ENCODE measurements at places on chromosomes 2 and 18.

GRCh38 chr18:35953688-35954087 is 18.8 kb upstream of the RMP24 start:
- no peak for DNase-seq

DNA sequence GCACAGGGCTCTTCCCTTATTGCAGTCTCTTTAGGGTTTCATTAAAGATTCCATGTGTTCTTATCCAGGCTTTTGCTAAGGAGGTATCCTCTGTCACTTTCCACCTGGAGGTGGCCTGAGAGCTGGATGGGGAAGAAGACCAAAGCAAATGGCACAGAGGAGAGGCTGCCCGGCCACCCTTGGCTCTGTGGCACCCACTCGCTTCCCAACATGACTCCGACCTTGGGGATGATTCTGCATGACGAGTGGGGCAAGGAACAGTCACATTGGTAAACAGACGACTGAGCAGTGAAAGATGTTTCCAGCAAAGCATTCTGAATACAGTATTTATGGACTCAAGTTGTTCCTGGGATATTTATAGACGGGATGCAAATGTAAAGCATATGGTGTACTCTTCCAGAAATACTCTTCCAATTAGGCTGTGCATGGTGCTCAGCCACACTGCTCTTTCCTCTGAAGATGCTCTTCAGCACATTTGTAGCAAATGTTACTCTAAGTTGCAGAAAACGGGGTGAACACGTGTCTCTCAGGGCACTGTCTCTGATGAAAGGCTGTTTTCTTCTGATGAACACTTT is 377.1 kb upstream of the HS6ST1 start:
- no peak for DNase-seq

GRCh38 chr2:2542966-2543611 is 212.0 kb upstream of the MYT1L start:
- DNase-seq = peak; percentile 40

DNA sequence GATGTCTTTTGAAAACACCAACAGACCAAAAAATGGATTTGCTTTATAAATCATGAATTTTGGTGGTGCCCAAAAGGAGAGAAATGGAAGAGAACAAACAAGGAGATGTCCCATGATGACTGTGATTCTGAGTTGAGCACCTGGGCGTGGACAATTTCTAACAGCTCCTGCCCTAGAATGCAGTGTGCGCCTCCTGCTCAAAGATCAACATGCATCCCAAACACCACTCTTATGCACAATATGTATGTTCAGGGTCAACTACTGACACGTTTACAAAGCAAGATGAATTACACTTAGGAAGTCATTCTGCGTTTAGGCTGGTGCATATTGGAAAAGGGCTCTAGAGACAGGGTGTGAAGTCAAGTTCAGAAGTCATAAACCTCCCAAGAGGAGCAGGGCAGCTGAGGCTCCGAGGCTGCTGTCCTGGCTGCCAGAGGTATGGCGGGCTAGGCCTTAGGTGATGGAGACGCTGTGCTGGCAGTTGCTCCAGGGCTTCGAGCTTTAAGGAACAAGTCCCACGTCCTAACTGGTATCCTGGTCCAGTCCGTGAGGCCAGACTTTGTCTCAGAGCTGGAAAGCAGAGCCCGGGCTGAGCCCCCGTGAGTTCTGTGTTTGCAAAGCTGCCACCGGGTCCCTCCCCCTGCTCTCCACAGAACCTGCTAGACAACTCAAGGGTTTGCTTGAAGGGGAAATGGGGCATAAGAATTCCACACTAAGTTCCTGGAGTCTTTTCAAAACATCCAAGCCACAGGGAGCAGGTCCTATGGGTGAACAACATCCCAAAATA is 74.0 kb downstream of the ZNF516 start:
- no peak for DNase-seq

- no peak for DNase-seq
Measured at GRCh38 chr18:27921904-27922751, 254.8 kb downstream of the CDH2 start.

- DNase-seq = no peak
Measured at GRCh38 chr2:200509235-200509611, 645 bp downstream of the KCTD18 start.

- no peak for DNase-seq
Measured at GRCh38 chr2:31440764-31441163, 26.2 kb upstream of the XDH start.

DNA sequence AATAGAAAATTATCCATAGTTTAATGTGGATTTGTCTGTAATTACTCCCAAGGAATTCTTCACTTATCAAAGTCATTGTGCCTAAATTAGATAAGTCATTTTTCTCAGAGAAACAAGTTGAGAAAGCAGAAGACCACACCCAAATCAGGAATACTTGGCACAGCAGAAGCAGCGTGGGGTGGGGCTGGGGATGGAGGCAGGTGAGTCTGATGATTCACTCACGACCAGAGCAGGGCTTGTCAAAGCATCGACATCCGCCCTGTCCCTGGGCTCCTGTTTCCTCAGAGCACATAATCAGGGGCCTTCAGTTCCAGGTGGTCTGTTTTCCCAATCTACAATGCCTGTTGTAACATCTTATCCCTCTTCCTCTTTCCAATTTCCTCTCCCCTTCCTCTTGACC is 31.5 kb upstream of the COLEC12 start:
- no peak for DNase-seq

DNA sequence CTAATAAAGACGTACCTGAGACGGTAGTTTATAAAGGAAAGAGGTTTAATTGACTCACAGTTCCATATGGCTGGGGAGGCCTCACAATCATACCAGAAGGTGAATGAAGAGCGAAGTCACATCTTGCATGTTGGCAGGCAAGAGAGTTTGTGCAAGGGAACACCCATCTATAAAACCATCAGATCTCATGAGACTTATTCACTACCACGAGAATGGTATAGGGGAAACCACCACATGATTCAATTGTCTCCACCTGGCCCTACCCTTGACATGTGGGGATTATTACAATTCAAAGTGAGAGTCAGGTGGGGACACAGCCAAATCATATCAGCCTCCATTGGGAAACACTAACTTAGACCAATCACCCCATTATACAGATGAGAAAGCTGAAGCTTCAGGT is 81.4 kb downstream of the SKA1 start:
- DNase-seq = no peak

DNA sequence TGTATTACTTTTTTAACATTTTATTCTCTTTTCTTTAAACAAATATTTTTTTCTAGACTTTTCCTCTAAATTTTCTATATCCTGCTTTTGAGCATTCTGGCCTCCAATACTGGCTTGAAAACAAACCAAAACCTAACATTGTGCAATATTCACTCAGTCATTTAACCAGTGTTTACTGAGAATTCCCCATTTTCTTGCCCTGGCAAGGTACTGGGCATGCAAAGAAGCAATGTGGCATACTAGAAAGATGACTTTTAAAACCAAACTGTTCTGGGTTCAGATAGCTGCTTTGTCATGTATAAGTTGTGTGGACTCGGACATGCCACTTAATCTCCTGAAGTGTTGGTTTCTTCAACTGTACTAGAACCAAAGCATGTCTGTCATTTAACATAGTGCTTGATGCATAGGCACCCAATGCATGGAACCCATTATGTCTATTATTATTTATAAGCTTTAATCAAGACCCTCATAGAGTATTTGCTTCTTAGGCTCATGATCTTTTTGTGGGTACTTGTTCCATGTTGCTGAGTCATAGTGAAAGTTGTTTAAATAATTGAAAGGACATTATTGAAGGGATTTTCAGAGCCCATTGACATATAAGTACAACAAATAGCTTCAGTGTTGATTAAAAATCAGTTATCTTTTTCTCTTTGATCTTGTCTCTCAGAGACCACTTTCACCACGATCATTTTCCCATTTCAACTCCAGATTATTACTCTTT is 185.4 kb upstream of the OSR1 start:
- DNase-seq = no peak

GRCh38 chr2:9288233-9288632 is 81.6 kb downstream of the ASAP2 start:
- no peak for DNase-seq
